Activated T-helper 2 cell treated with anti-CD3 and anti-CD28 coated beads, Interferon-gamma antibody, Interleukin-2, Interleukin-4, amounts not matched to agents 10 μg/mL and 5 μg/mL and 100 μg/mL, durations not matched to agents 14 hours and 24 hours and 36 hours (primary cell): ENCODE measurements at places on chromosomes 5 and 9. TPM values are rescaled to one million over a fixed set of nuclear protein-coding genes. Genes with fewer than 3 reads are reported as not detected.

PDLIM4 gene
- total RNA-seq, result 1.2 and 2.0 TPM in 2 replicates

GRCh38 chr9:38079461-38080031 is 10.5 kb upstream of the SHB start:
- no peak for DNase-seq
- peaks cover 3% of the 10 kb centered on the region for H3K4me1 ChIP-seq
- H3K27me3 ChIP-seq, result peaks cover 17% of the 10 kb centered on the region
- H3K36me3 ChIP-seq, result no peaks in the 10 kb centered on the region
- H3K4me3 ChIP-seq, result no peak overlapping the region
- no peak overlapping the region for H3K27ac ChIP-seq

GRCh38 chr5:138840103-138840502 is 35.0 kb downstream of the LRRTM2 start:
- peaks cover 8% of the 10 kb centered on the region for H3K4me1 ChIP-seq
- no peak for DNase-seq
- peaks cover 5% of the 10 kb centered on the region for H3K36me3 ChIP-seq
- H3K4me3 ChIP-seq, result no peak overlapping the region
- no peaks in the 10 kb centered on the region for H3K27me3 ChIP-seq
- H3K27ac ChIP-seq, result no peak overlapping the region

DNA sequence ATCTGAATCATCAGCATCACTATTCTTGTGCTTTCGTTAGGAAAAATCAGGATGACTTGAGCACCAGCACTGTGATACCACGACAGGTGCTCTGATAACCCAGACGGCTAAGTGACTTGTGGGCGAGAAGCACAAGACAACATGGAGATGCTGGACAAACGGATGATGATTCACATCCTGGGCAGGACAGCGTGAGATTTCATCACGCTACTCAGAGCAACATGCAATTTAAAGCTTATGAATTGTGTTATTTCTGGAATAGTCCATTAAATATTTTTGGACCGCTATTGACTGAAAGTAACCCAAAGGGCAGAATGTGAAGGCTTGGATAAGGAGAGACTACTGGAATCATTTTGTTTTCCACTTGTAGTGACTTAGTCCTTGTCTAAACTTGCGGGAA is 114.8 kb upstream of the DAPK1 start:
- H3K27ac ChIP-seq, result no peak overlapping the region
- H3K4me1 ChIP-seq, result no peaks in the 10 kb centered on the region
- no peak for DNase-seq
- H3K36me3 ChIP-seq, result no peaks in the 10 kb centered on the region

DNA sequence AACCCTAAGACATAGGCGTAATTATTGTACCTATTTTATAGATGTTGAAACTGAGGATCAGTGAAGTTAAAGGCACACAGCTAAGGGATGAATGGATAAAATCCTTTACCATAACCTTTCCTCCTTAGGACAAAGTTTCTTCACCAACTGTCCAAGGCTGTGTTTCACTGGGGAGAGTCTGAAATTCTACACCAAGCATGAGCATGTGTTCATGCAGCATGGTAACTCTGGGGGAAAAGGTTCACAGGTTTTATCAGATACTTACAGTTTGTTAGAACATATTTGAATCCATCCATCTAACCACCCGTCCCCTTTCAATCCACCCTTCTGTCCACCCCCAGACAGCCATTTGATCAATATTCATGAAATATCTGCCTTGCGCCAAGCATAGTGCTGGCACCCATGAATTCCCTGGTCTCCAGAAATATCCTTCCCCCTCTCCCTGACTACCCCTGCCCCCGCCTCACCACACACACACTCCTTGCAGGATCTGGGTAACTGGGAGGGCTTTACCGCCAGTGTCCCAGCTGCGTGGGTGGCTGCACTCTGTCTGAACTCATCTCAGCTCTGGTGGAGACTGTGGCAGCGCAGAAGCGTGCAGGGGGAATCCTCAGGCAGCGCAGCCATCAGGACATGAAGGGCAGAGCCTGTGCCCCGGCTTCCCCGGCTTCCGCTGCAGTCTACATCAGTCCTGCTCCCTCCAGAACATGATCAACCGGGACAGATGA is 6.3 kb upstream of the KCNIP1 start:
- peaks cover 27% of the 10 kb centered on the region for H3K27me3 ChIP-seq
- no peaks in the 10 kb centered on the region for H3K36me3 ChIP-seq
- no peak overlapping the region for H3K27ac ChIP-seq
- H3K4me1 ChIP-seq, result no peaks in the 10 kb centered on the region
- no peak for DNase-seq

DNA sequence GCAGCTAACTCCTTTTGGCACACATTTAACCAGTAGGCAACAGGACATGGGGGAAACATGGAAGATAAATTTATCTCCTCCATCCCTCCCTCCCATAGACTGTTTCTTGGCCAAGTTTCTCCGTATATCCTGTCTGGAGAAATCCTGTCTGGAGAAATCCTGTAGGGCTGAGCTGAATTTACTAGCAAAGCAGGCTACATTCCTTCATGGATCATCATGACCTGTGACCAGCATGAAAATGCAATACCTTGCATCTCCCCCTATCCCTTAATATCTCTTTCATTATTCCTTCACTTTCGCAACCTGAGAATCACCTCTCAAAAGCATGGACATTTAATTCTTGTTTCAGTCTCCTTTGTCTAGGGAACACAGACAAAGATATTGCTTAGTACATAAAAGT is 379.1 kb downstream of the PSAT1 start:
- no peak for DNase-seq
- no peak overlapping the region for H3K27ac ChIP-seq
- no peaks in the 10 kb centered on the region for H3K36me3 ChIP-seq
- H3K4me3 ChIP-seq, result no peak overlapping the region
- H3K27me3 ChIP-seq, result no peaks in the 10 kb centered on the region
- no peaks in the 10 kb centered on the region for H3K4me1 ChIP-seq
